Forelimb muscle (tissue), 1 donor: ENCODE measurements at places on chromosomes 5 and 9. TPM values are rescaled to one million over a fixed set of nuclear protein-coding genes. Genes with fewer than 3 reads are reported as not detected.

DNA sequence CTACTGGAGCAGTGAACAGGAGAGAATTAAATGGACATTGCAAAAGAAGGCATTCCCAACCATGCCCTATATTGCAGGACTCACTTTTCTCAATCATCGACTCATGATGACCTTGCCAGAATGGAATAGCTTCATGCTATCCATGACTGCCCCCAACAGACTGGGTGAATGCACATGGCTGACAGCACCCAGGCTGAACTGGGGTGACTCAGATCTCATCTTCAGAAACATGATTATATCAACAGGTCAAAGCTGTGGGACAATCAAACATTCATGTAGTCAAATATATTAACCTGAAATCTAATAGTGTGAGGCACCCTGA lies 34.7 kb upstream of the MIER3 start:
- no peak for DNase-seq

DNA sequence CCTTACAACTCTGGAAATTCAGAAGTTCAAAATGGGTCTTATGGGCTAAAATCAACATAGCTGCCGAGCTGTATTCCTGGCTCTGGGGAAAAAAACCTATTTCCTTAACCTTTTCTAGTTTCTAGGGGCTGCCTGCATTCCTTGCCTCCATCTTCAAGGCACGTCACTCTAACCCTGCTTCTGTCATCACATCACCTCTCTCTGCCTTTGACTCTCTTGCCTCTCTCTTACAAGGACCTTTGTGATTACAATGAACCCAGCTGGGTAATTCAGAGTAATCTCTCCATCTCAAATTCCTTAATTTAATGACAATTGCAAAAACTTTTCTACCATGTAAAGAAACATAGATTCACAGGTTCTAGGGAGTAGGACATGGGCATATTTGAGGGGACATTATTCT lies 103.1 kb upstream of the SMC2 start:
- no peak for DNase-seq

Gene CEP78
- polyA plus RNA-seq, result 16.0 TPM

GRCh38 chr5:36145311-36145710 lies 6.4 kb downstream of the LMBRD2 start:
- no peak for DNase-seq

GRCh38 chr9:114078021-114078780 lies at the start of gene AMBP:
TSS of gene AMBP (minus strand) at chr9:114078300. CDS start at chr9:114078209, 91 bp downstream.
- no peak for DNase-seq

DNA sequence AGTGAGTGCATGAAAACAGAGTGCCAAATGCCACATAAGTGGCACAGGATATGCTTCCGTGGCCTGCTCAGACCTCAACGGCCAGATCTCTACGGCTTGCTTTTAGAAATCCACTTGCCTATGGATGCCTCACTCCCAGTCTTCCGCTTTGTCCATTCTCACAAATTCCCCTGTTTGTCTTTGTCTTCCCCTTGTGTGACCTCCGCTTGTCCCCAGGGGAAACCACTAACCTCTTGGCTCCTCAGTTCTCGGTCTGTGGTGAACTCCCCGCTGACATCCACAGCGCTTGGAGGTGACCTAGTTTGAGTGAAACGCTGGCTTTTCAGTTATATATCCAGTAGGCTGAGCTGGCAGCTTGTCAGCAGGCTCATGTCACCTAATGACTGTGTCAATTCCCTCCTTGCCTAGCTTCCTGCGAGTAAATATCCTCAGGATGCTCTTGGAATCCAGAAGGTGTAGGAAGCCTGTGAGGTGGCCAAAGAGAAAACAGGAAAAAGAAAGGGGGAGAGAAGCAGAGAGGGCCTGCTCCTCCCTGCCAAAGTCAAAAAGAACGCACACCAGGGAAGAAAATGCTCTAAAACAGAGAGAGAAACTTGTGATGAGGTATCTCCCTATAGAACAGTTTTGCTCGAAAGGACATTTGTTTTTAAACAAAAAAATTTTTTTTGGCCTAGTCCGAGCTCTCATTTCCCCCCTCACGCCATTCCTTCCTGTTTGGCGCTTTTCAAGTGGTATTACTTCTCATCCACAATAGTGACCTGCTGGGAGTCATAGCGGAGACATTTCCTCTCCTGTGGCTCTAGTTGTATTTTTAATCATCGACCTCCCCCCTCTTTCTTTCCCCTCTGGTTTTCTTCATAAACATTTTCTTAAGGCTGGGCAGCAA lies 101.6 kb upstream of the SPRY4 start:
- no peak for DNase-seq

Gene PMPCA
- polyA plus RNA-seq, result 35.3 TPM

DNA sequence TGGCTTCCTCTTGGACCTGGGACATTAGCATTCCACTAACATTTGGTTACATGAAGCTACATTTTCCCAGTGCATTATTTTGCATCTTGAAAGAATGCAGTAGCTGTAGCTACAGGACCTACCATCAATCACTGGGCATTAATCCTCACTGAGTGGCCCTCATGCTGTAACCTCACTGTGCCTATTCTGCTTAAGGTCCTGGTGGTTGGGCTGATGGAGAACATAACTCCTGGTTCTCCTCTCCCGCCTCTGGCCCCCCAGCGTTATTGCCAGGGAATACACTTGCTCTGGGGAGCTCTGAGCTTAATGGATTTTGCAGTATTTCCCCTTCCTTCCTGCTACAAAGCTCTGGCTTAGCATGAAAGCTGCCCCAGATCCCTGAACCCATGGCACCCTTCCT lies 111.5 kb upstream of the EQTN start:
- no peak for DNase-seq

Gene ZDHHC11B
- polyA plus RNA-seq, result 15.7 TPM

- no peak for DNase-seq
Measured at GRCh38 chr5:33299621-33300208, 141.1 kb upstream of the TARS1 start.
